ENCODE measurements at places on chromosomes 1 and 21. TPM values are rescaled to one million over a fixed set of nuclear protein-coding genes. Genes with fewer than 3 reads are reported as not detected.

GRCh38 chr21:41887667-41888066 lies 8.5 kb upstream of the PRDM15 start:
- DNase-seq, result no peak
- H3K4me1 ChIP-seq, result no peaks in the 10 kb centered on the region
- H3K27ac ChIP-seq, result no peak overlapping the region
- no peaks in the 10 kb centered on the region for H3K27me3 ChIP-seq
- H3K36me3 ChIP-seq, result no peaks in the 10 kb centered on the region
- no peak overlapping the region for H3K4me3 ChIP-seq

DNA sequence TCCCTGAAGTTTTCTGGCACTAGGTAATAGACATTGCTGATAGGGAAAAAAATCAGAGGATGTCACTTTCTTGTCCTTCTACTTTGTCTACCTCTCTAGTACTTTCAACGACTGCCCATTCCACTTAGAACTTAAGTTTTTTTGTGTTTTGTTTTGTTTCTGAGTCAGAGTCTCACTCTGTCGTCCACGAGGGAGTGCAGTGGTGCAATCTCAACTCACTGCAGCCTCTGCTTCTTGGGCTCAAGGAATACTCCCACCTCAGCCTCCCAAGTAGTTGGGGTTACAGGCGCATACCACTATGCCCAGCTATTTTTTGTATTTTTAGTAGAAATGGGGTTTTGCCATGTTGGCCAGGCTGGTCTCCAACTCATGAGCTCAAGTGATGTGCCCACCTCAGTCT lies 79.2 kb downstream of the SGIP1 start:
- no peak for DNase-seq
- no peak overlapping the region for H3K4me3 ChIP-seq
- H3K27ac ChIP-seq, result no peak overlapping the region
- H3K36me3 ChIP-seq, result no peaks in the 10 kb centered on the region
- no peaks in the 10 kb centered on the region for H3K4me1 ChIP-seq
- H3K27me3 ChIP-seq, result peaks cover 4% of the 10 kb centered on the region

PDIK1L gene
- 13.4 TPM for total RNA-seq

GRCh38 chr1:42176902-42177519 lies 12.5 kb upstream of the GUCA2A start:
- no peaks in the 10 kb centered on the region for H3K4me1 ChIP-seq
- H3K27me3 ChIP-seq, result no peaks in the 10 kb centered on the region
- H3K4me3 ChIP-seq, result no peak overlapping the region
- H3K27ac ChIP-seq, result no peak overlapping the region
- DNase-seq, result peak; percentile 28

GRCh38 chr1:45107782-45108181 lies 95.7 kb downstream of the UROD start:
- no peak overlapping the region for H3K4me3 ChIP-seq
- no peak overlapping the region for H3K27ac ChIP-seq
- H3K27me3 ChIP-seq, result no peaks in the 10 kb centered on the region
- H3K4me1 ChIP-seq, result no peaks in the 10 kb centered on the region
- no peak for DNase-seq

DNA sequence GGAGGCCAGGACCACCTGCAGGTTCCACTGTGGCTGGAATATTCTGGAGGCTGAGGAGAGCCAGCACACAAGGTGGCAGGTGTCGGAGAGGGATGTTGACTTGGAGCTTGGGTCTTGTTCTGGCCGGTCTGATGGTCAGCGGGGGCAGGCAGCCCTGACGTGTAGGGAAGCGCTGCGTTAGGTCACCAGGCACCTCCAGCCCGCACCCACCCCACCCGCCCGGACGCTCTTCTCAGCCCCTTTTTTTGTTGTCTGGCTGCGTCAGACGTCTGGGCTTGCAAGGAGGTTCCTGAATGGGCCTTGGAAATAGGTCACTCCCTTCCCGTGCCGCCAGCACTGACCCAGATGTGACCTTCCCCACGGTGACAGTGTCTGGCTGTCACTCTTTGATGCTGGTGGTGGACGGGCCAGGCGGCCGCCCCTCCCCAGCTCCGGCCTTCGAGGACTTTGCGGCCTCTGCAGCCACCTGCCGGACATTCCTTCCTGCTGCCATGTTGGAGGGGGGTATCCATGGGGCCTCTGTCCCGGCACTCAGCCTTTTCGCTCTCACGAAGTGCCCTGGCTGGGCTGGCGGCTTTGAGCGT lies 30.1 kb downstream of the SPSB1 start:
- no peaks in the 10 kb centered on the region for H3K36me3 ChIP-seq
- no peak overlapping the region for H3K4me3 ChIP-seq
- peaks cover 6% of the 10 kb centered on the region for H3K4me1 ChIP-seq
- H3K27ac ChIP-seq, result no peak overlapping the region
- no peaks in the 10 kb centered on the region for H3K27me3 ChIP-seq
- DNase-seq, result no peak

GRCh38 chr1:240663169-240663879 lies 51.4 kb upstream of the GREM2 start:
- no peak overlapping the region for H3K27ac ChIP-seq
- H3K4me1 ChIP-seq, result peaks cover 5% of the 10 kb centered on the region
- DNase-seq, result no peak
- no peak overlapping the region for H3K4me3 ChIP-seq
- no peaks in the 10 kb centered on the region for H3K27me3 ChIP-seq
- no peaks in the 10 kb centered on the region for H3K36me3 ChIP-seq

- DNase-seq, result no peak
- no peaks in the 10 kb centered on the region for H3K27me3 ChIP-seq
- H3K4me3 ChIP-seq, result no peak overlapping the region
Measured at GRCh38 chr1:216793973-216794372, 70.7 kb upstream of the ESRRG start.

KIRREL1 gene
- total RNA-seq, result 0.16 TPM

DNA sequence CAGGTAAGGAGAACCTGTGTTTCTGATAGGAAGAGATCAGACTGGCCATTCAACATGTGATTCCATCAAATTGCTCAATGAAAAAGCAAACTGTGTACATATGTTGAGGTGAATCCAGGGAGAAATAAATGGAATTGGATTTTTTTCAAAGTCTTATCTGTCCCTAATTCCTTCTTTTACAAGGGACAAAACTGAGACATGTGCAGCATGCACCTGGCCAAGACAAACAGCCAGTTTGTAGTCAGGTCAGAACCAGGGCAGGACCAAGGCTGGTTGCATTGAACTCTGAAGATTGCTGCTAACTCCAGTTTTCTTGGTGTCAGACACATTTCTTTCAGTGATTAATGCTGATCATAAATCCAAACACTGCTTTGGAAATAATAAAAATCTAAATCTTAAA lies 69.6 kb upstream of the CCDC190 start:
- H3K4me1 ChIP-seq, result no peaks in the 10 kb centered on the region
- peaks cover 22% of the 10 kb centered on the region for H3K27me3 ChIP-seq
- no peak overlapping the region for H3K27ac ChIP-seq
- no peak overlapping the region for H3K4me3 ChIP-seq

DNA sequence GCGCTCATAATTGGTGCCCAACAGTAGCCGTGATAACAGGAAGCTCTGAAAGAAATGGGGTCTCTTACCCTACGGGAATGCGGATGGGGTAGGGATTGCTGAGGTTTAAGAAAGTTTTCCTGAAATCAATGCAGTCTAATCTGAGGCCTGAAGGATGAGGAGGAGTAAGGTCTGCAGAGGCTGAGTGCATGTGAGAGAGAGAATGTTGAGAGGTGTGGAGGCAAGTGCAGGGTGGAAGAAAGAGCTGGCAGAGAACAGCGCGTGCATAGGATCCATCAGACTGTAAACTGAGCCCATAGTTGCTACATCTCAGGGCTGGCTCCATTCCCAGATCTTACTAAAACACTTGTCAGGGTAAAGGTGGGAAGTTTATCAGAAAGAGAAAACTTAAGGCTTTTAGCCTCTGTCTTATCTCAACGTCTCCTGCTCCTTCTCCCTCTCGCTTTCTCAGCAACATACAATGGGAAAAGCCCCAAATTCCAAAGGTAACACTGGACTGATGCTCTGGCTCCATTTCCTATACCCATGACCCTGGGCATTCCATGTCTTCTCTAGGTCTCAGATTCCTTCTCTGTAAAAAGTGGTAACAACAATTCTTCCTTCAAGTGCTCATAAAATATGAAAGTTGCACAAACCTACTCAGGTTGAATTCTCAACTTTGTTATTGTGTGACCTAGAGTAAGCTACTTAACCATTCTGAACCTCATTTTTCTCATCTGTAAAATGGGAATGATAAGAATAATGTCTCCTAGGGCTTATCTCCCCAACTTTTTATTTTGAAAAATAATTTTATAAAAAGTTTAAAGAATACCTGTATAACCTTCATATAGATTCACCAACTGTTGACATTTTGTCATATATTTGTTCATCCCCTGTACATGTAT lies 75.2 kb downstream of the SH3GLB1 start:
- H3K27me3 ChIP-seq, result peaks cover 1% of the 10 kb centered on the region
- H3K36me3 ChIP-seq, result no peaks in the 10 kb centered on the region
- H3K4me3 ChIP-seq, result no peak overlapping the region
